ENCODE measurements at places on chromosomes 4 and X.

GRCh38 chrX:14026121-14026520 is 3.6 kb downstream of the GEMIN8 start:
- DNase-seq, result no peak

DNA sequence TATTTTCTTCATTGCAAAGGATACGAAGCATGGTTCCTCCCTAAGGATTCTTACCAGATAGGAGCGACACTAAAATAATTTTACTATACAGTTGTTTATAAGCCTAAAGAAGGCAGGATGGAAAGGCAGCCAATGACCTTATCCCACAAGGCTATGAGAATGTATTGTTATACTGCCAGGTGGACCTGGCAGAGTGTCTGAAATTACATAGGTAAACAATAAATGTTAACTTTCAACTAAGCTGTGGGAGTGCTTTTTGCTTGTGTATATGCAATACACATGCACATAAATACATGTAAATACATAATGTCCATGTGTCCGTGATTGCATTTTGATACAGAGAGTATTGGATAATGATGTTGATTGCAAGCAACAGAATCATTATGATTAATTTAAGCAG is 850.6 kb downstream of the CENPC start:
- DNase-seq, result no peak

- no peak for DNase-seq
These were observed 81.9 kb downstream of the FAM114A1 start for GRCh38 chr4:38949411-38950051.

GRCh38 chr4:135050086-135050717 is 848.6 kb upstream of the PABPC4L start:
- no peak for DNase-seq

DNA sequence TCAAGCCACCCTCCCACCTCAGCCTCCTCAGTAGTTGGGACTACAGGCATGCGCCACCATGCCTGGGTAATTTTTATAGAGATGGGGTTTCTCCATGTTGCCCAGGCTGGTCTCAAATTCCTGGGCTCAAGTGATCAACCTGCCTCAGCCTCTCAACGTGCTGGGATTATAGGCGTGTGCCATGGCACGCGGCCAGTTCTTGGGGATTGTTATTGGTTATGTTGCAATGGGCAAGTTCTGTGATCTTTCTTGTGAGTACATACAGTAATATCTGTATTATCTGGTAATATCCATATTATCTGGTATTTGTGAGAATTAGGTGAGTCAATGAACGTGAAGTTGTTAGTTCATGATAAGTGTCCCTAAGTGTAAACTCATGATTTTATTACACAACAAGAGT is 90.3 kb upstream of the TBL1X start:
- no peak for DNase-seq

- DNase-seq, result no peak
These were observed 14.2 kb upstream of the PABPC4L start for GRCh38 chr4:134215620-134216344.

DNA sequence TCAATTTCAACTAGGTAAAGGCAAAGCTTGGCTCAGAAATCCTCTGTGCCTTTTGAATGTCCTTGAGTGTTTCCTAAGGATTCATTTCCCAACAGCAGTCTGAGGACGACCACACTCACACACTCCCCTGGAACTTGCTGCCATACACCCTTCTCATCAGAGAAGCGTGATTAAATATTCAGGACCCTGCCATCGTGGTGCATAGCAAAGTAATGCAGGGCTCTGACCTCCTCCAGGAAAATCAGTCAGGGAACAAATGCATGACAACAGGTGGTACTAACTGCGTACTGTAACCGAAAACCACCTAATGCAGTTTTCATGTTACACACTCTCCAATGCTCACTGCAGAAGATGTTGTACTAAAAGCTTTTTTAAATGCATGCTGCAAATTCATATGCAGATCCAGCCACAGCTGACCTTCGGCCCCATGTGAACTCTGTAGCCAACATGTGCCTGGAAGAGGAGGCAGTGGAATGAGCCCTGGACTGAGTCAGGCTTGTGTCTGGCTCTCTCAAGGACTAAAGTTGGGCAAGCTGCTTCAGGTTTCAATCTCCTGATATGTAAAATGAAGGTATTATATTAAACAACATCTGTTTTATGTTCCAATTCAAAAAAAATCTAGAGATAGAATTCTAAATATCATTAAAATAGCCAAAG is 238.3 kb downstream of the KCNIP4 start:
- DNase-seq, result no peak

Measured in NCI-H187 (cell line).